Muscle of back (tissue), 13 donors: ENCODE measurements at places on chromosomes 12 and 14.
A peak's percentile ranks its signal among the peaks of the same experiment; 100 is the strongest.

DNA sequence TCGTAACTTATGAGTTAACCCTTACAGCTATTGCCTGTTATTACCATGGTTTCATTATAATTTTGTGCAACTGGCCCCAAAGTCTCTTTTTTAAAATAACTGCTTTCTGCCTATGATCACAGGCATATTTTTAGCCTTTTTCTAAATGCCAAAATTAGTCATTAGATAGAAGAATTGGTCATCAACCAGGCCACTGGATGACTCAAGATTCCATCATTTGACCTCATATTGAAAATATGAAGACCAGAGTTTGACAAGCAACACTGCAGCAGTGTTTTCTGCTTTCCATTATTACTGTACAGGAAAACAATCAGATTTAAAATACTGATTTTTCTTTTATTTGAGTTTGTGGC is 54.7 kb upstream of the OTOGL start:
- no peak for DNase-seq

DNA sequence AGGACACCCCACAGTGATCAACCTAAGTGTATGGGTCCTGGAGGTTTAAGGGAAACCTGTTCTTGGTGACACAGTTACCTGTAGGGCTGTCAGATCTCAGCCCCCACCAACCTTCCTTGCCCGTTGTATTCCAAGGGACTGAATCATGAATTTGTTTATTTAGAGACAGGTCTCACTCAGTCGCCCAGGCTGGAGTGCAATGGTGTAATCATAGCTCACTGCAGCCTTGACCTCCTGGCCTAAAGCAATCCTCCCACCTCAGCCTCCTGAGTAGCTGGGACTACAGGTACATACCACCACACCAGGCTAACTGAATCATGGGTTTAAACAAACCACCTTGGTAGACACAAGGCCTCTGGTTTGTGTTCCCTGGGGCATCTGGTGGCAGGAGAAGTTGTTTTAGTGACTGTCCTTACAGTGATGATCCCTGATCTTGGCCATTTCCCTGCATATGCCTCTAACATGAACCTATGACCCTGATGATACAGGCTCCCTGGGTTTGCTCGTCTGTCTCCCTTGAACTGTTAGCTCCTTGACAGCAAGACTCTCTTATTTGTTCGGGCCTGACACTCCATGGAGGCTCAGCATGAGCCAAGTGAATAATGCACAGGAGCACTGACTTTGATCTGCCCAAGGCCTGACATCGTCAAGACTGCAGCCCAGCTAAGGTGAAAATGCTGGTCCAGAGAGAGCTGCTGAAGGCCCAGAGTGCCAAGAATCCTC is 47.9 kb downstream of the PITPNM2 start:
- DNase-seq = no peak

DNA sequence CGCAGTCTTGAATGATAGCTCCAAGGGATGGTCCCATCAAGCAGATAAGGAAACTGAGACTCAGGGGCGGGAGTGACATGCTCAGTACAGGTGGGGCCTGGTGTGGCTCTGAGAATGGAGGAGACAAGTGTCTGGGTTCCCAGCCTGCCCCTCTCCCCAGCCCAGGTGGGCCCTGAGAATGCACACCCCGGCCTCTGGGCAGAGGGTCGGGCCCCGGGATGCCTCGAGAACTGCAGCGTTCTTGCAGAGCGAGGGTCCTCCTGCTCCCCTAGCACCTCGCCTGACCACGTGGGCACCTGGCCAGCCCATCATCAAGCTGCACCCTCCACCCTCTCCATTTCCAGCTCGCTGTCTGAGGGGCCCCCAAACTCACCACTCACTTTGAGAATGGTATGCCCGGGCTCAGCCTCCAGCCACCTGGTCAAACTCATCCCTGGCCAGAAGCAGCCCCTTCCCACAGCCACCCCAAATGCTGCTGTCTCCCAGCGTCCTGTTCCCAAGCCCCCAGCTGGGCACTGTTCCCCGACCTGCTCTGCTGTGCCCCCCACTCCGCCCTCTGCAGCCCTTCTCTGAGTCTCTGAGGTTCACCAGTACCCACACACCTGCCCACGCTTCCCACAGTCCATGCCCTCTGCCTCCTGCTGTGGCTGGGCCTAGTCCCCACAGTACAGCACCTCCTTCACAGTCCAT is 44.3 kb downstream of the CYP46A1 start:
- DNase-seq = no peak

DNA sequence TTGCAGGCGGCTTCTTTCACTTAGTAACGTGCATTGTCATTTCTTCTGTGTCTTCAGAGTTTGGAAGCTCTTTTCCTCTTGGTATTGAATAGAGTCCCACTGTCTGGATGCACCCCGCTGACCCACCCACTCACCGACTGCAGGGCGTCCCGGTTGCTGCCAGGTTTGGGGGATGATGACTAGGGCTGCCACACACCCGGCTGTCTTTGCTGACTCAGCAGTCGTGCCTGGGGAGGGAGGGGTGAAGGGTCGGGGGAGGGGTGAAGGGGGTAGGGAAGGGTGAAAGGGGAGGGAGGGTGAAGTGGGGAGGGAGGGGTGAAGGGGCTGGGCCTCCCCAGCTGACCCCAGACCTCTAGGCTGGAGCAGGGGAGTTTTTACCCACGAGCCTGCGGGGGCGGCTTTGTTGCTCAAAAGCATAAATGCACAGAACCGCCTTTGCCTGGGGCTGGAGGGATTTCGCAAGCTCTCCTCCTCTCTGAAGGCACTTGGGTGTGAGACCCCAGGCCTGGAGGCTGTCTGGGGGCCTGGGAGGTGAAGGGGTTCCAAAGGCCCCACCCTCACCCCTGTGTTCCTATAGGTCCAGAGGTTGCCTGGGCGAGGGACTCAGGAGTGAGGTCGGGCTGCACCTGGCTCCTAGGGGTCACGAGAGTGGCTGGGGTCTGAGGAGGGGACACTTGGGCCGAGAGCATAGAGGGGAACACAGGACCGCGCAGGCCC is 31.3 kb upstream of the ULK1 start:
- DNase-seq = no peak

DNA sequence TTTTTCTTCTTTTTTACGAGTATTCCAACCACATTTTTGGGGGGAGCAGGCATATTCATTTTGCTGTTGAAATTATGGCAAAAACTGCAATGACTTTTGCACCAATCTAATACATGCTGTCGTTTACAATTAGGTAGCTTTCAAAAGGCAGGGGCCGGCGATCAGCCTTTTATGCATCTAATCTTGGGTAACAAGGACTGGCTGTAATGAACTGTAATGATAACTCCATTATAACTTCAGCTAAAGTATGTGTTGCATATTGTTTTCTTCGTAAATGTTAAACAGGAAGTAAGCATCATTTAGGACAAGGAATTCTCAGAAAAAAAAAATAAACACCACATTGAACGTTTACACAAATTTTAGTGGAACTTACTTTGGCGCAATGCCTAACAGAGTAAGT is 30.3 kb upstream of the KLRF1 start:
- DNase-seq = no peak

GRCh38 chr14:51733147-51733546 is 81.4 kb downstream of the FRMD6 start:
- no peak for DNase-seq

- DNase-seq = peak; percentile 44
Measured at GRCh38 chr12:115598871-115599811, 678.4 kb downstream of the MED13L start.

GRCh38 chr14:94474581-94475031 is 1.4 kb downstream of the SERPINA9 start:
- no peak for DNase-seq

DNA sequence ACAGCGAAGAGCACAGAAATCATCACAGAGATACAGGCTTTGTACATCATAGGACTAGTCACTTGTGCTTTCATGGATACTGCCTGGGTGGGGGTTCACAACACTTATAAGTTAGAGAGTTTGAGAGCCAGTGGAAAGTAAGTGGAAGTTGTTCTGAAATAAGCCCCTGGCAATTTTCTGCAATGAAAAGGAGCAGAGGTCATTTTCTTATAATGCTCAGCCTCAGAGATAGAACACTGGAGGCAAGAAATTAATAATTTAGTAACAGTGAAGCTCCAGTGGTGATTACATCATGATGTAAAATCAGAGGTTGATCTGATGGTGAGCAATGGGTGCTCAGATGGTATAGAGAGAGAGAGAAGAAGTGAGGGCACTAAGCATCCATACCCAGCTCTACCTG is 5.8 kb downstream of the KRT6A start:
- DNase-seq = no peak

DNA sequence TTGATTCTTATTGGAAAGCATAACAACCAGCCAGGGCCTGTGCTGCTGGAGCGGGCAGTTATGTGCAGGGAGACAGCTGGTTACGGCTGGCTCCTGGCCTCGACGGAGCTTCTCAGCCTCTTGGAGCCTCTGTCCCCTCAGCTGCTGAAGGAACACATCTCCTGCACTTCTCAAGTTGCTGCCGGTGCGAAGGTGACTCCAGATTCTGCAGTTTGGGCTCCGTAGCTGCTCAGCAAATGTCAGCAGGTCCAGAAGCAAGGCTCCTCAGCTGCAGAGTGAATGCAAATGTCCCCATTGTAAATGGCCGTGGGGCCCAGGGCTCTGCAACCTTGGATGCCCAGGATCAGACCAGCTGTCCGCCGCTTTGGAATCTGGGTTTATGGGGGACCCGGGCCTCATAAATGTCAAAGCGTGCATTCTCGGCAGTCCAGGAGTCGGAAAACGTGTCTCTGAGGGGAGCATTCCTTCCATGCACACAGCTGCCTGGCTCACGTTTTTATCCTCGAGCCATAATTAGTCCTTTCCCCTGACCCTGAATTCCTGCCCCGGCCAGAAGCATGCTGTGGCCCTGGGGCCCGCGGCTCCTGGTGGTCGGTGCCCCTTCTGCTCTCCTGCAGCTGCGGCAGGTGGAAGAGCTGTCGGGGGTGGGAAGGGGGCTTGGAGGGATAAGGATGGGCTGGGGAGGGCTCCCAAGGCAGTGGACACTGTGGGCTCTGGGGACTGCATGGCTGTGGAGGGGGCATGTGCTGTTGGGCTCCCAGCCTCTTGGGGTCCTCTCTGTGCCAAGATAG is 106.0 kb downstream of the KIF26A start:
- peak; percentile 24 for DNase-seq

DNA sequence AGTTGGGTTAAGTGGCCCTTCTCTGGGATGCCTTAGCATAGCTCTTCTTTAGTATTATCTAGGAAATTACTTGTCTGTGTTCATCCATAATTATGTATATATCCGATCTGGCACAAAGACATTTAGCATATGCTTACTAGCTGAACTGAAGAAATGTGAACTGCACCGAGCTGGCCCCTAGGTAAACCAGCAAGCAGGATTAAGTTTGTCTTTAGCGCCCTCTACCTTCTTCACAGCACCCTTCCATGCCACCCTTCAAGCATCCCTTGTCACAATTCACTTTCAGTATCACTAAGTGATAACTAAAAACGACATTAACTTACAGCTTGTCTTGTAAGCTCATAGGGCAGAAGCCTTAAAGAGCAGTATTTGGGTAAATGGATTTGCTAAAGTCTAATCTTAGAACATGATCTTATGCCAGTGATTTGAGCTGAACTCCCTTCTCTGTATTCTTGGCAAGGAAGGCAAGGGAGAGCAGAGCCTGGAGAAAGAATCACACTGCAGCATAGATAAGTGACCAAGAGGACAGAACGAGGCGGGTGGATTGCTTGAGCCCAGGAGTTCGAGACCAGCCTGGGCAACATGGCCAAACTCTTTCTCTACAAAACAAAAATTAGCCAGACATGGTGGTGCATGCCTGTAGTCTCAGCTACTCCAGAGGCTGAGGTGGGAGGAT is 2.6 kb upstream of the HAL start:
- peak; percentile 42 for DNase-seq

GRCh38 chr12:84551373-84551772 is 361.2 kb downstream of the SLC6A15 start:
- no peak for DNase-seq

DNA sequence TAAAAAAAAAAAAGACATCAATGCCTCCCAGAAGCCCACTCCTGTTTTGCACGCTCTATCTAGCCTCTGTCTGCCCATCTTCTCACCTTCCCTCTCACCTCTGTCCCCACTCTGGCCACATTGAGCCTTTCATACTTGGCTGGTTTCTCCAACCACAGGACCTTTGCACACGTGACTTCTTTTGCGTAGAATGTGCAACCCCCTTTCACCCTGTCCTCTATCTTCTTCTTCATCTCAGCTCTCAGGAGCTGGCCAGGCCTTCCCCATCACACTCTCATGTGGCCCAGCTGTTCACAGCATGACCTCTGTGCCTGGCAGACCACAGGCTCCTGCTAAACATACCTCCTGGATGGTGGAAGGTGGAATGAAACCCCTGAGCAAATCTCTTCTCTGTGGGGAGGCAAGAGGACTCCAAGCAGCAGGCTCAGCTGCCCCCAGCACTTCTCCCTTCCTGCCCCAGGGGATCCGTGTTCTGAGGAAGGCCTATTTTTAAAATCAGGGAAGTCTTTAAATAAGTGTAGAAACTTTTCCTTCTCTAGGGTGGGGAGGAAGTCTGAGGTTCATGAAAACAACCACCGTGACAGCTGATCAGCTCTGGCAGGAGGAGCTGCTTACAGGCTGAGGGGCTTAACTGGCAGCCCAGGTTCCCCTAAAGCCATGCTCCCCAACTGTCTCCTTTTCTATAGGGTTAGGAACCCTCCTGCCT is 11.6 kb downstream of the HVCN1 start:
- DNase-seq = peak; percentile 42

- no peak for DNase-seq
Measured at GRCh38 chr14:56962444-56963080, 152.3 kb upstream of the OTX2 start.

DNA sequence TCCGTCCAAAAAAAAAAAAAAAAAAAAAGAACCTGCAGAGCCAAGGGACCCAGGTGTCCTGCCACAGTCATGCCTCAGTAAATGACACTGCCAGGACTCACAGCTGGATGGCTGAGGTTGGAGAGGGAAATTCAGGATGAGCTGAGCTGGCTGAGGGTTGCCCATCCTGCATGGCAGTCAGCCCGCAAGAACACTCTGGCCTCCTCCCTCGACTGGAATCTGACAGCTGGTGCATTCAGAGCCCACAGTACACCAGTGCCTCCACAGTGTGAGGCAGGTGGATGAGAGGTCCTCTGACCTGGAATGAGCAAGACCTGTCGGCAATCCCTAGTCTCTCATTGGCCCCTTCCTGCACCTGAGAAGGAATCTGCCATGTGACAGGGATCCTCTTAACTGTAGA is 74.4 kb upstream of the GPR68 start:
- DNase-seq = no peak

- DNase-seq = no peak
Measured at GRCh38 chr14:24794644-24795305, 160.8 kb upstream of the GZMB start.

DNA sequence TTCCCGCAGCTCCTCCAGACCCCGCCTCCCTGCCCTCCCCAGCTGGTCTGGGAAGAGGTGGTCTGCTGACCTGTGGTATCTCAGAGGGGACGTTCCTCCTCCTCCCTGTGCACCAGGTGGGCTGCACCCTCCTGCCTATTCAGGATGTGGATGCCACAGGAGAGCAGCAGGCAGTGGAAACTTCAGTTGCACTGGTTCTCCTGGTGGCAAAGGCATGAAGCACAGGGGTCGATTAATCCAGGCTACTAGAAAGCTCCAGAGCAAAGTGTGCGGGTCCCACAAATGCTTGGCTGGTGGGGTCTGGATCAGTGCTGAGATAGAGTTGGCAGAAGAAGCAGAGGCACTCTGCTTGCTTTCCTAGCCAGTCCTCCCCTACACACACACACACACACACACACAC is 197.0 kb downstream of the SLC41A2 start:
- DNase-seq = no peak
